ENCODE measurements at places on chromosomes 1 and 21. TPM values are rescaled to one million over a fixed set of nuclear protein-coding genes. Genes with fewer than 3 reads are reported as not detected.

Gene AGTRAP
- total RNA-seq: 84.2 TPM

GRCh38 chr1:212982430-212983152 is 32.2 kb downstream of the VASH2 start:
- H3K27ac ChIP-seq: no peak overlapping the region
- no peak overlapping the region for H3K4me3 ChIP-seq
- no peaks in the 10 kb centered on the region for H3K27me3 ChIP-seq
- no peak for DNase-seq
- H3K4me1 ChIP-seq: peaks cover 12% of the 10 kb centered on the region

Gene SLFNL1
- total RNA-seq: 0.29 TPM

- H3K4me1 ChIP-seq: peaks cover 33% of the 10 kb centered on the region
- peaks cover 2% of the 10 kb centered on the region for H3K36me3 ChIP-seq
- DNase-seq: no peak
Measured at GRCh38 chr1:40638097-40639036, 27.1 kb downstream of the RIMS3 start.

Gene SMCP
- total RNA-seq: not detected

DNA sequence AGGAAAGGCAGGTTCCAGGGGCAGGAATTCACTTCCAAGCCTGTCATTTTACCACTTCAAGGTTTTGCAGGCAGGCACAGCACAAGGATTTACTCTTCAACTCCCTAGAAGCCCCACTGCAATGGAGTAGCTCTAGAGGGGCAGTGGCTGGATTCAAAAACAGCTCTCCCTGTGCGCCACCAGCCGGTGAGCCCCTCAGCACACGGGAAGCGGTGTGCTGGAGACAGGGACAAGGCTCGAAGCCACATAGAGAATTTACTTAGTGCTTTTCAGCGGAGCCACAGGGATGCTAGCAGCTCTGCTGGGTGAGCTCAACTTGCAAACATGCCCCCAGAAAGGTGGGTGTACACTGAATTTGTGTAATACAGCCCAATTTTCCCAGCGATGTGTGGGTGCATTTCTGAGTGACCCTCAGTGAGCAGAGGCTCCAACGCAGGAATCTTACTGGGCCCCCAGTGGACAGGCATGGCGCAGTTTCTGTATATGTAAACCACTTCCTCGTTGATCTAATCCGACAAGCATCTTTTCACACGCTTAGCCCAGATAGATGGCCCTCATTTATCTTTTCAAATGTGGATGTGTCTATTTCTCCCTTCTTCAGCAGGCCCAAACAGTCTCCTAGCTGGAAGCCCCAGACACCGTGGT is 10.9 kb downstream of the VWA5B1 start:
- H3K4me3 ChIP-seq: no peak overlapping the region
- no peak overlapping the region for H3K27ac ChIP-seq
- H3K27me3 ChIP-seq: peaks cover 15% of the 10 kb centered on the region
- DNase-seq: no peak
- H3K36me3 ChIP-seq: no peaks in the 10 kb centered on the region

GRCh38 chr1:205446828-205447227 is 9.0 kb downstream of the BLACAT1 start:
- peaks cover 10% of the 10 kb centered on the region for H3K27me3 ChIP-seq
- H3K4me1 ChIP-seq: peaks cover 9% of the 10 kb centered on the region

DNA sequence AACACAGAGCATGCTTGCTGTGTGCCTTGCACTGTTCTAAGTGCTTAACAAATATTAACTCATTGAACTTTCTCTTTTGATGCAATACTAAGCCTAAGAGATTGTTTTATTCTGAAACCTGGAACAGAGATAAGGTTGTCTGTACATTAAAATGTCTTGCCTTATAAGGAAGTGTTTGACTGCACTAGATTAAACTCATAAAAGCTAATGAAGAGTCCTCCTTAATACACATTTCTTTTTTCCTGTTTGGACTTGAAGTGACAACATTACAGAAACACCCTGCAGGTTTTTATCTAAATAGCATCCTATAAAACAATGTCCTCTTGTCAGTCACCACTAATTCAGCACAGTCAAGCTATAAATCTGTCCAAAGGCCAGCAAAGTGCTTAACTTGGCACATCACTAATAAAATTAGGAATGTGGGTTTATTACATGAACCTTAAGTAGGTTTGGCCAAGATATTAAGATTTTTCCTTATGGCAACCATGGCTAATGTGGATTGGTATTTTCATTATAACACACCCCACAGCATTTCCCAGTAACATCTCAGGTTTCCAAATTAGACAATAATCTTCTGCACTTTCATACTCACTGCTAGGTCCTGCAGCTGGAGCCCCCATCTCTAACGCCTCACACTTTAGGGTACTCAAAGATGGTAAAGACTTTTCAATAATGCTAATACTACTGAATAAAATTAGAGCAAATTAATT is 389.7 kb downstream of the LMO4 start:
- H3K36me3 ChIP-seq: no peaks in the 10 kb centered on the region
- peaks cover 2% of the 10 kb centered on the region for H3K27me3 ChIP-seq
- no peak overlapping the region for H3K4me3 ChIP-seq
- H3K27ac ChIP-seq: no peak overlapping the region

Gene PADI4
- 0.95 TPM for total RNA-seq

Gene MMP23B
- 2.0 TPM for total RNA-seq

- no peak overlapping the region for H3K4me3 ChIP-seq
- H3K27ac ChIP-seq: no peak overlapping the region
- peaks cover 6% of the 10 kb centered on the region for H3K27me3 ChIP-seq
- peaks cover 22% of the 10 kb centered on the region for H3K4me1 ChIP-seq
- H3K36me3 ChIP-seq: no peaks in the 10 kb centered on the region
- peak; percentile 67 for DNase-seq
Measured at GRCh38 chr1:98794196-98794886, 132.8 kb downstream of the SNX7 start.

Gene OR2L8
- total RNA-seq: not detected

DNA sequence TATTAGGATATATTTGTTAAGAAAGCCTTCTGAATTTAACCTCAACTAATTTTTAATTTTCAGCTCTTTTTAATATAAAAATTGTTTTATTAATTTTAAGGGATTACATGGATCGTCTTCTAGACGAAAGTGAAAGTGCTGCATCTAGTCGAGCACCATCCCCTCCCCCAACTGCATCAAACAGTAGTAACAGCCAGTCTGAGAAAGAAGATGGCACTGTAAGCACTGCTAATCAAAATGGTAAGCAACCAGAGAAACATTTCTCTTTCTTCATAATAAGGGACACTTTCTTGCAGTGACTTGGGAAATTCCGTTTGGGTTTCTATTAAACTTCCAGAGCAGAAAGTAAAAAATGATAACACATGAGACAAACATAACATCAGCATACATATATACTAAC is 56.9 kb downstream of the MIER1 start:
- H3K4me3 ChIP-seq: peak overlapping the region; percentile 65
- peaks cover 28% of the 10 kb centered on the region for H3K4me1 ChIP-seq
- H3K36me3 ChIP-seq: peaks cover 57% of the 10 kb centered on the region
- H3K27me3 ChIP-seq: no peaks in the 10 kb centered on the region
- H3K27ac ChIP-seq: peak overlapping the region; percentile 72

DNA sequence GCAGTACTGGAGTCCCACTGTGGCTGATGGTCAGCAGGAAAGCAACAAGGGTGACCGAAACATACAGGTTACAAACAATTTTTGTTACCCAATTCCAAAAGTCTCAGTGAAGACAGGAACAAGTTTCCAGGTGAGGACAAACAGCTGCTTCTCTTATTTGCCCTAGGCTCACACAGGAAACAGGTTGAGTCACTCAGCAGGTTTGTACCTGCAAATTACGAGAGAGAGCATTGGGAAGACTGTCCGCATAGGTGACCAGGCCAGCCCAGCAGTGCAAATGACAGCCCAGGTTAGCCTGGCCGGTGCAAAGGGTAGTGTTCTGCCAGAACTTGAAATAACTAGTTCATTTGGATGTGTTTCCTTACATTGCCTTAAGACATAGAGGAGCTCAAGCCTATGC is 40.0 kb upstream of the DSCAM start:
- no peaks in the 10 kb centered on the region for H3K36me3 ChIP-seq
- H3K4me3 ChIP-seq: no peak overlapping the region
- no peak overlapping the region for H3K27ac ChIP-seq
- H3K27me3 ChIP-seq: no peaks in the 10 kb centered on the region
- no peaks in the 10 kb centered on the region for H3K4me1 ChIP-seq

Gene ALPL
- not detected for total RNA-seq

Gene CYP4Z1
- not detected for total RNA-seq

DNA sequence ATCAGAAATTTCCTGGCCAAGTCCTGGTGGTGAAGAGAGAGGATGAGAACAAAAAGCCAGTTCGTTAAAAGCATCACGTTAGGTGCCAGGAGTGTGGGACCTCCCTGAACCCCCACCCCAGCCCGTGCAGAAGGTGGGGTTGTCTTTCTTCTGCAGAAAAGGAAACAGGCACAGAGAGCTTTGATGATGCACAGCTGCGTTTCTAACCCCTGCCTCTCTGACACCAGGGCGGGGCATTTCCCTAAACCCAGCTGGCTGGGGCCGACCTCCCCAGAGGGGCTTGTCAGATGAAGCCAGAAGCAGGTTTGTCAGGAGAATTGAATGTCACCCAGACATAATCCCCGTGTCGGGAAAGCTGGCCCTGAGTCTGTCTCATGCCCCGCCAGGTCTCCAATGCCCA is 189.3 kb upstream of the EDN2 start:
- peak overlapping the region; percentile 72 for H3K4me3 ChIP-seq
- H3K27me3 ChIP-seq: no peaks in the 10 kb centered on the region
- H3K4me1 ChIP-seq: peaks cover 92% of the 10 kb centered on the region
- DNase-seq: peak; percentile 58

DNA sequence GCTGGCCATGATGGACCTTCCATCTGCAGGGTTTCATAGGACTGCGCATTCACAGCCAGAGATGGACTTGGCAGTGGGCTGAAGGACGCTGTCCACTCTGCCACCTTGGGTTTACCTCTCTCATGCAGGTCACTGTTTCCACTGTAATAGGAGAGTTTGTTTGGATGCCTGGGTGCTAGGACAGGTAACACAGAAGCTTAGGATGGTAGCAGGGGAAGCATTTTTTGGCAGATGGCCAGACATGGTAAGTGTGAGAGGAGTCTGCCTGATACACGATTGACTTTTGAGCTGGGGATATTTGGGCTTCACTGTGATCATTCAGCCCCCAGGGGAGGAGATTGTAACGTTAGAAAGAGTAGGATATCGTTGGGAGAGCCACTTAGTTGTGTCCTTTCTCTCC is 11.8 kb downstream of the PSEN2 start:
- peak overlapping the region; percentile 86 for H3K27ac ChIP-seq
- H3K27me3 ChIP-seq: no peaks in the 10 kb centered on the region
- H3K4me3 ChIP-seq: peak overlapping the region; percentile 51
- H3K36me3 ChIP-seq: peaks cover 5% of the 10 kb centered on the region
- H3K4me1 ChIP-seq: peaks cover 46% of the 10 kb centered on the region
- no peak for DNase-seq

Gene ZNF326
- total RNA-seq: 18.1 TPM

Gene DDOST
- 166 TPM for total RNA-seq

Gene FCRL5
- total RNA-seq: 0.10 TPM

Gene C1orf116
- total RNA-seq: not detected

Gene JAM2
- not detected for total RNA-seq

Gene RBP7
- not detected for total RNA-seq

Gene NFIA
- total RNA-seq: 0.66 TPM

Gene ADAMTS5
- not detected for total RNA-seq

GRCh38 chr1:32142446-32143301 is 34.8 kb downstream of the KPNA6 start:
- H3K27ac ChIP-seq: peak overlapping the region; percentile 46
- H3K27me3 ChIP-seq: no peaks in the 10 kb centered on the region
- no peak overlapping the region for H3K4me3 ChIP-seq
- peaks cover 37% of the 10 kb centered on the region for H3K4me1 ChIP-seq
- peaks cover 30% of the 10 kb centered on the region for H3K36me3 ChIP-seq
- no peak for DNase-seq

- H3K27me3 ChIP-seq: peaks cover 4% of the 10 kb centered on the region
- no peak overlapping the region for H3K27ac ChIP-seq
- no peak overlapping the region for H3K4me3 ChIP-seq
- no peaks in the 10 kb centered on the region for H3K36me3 ChIP-seq
Measured at GRCh38 chr1:16015960-16016901, 1.6 kb downstream of the HSPB7 start.

Gene SYT11
- 12.2 TPM for total RNA-seq

- DNase-seq: no peak
- H3K27ac ChIP-seq: no peak overlapping the region
- peaks cover 52% of the 10 kb centered on the region for H3K36me3 ChIP-seq
Measured at GRCh38 chr1:179889589-179889988, 7.5 kb downstream of the TOR1AIP1 start.

DNA sequence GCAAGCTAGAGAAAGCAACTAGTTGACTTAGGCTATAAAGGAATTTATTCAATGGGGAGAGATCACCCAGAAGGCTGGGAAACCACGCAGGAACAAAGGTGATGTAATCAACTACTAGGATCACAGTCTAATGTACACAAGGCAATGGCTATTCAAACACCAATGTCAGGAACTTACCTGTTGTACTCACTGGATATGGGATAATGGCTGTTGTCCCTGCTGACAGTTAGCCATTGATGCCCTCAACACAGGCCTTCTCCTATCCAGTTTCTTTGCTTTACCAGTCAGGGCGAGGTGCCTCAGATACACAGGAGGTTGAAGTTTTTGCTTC is 32.3 kb downstream of the C21orf91 start:
- H3K36me3 ChIP-seq: peaks cover 75% of the 10 kb centered on the region
- no peak for DNase-seq
- H3K4me3 ChIP-seq: peak overlapping the region; percentile 51
- H3K27me3 ChIP-seq: no peaks in the 10 kb centered on the region
- H3K27ac ChIP-seq: peak overlapping the region; percentile 90

Gene GBP6
- total RNA-seq: 0.10 TPM

- H3K27me3 ChIP-seq: peaks cover 5% of the 10 kb centered on the region
- H3K27ac ChIP-seq: peak overlapping the region; percentile 27
- no peaks in the 10 kb centered on the region for H3K36me3 ChIP-seq
- no peak overlapping the region for H3K4me3 ChIP-seq
- DNase-seq: no peak
Measured at GRCh38 chr1:226123591-226124471, 61.3 kb downstream of the H3-3A start.

DNA sequence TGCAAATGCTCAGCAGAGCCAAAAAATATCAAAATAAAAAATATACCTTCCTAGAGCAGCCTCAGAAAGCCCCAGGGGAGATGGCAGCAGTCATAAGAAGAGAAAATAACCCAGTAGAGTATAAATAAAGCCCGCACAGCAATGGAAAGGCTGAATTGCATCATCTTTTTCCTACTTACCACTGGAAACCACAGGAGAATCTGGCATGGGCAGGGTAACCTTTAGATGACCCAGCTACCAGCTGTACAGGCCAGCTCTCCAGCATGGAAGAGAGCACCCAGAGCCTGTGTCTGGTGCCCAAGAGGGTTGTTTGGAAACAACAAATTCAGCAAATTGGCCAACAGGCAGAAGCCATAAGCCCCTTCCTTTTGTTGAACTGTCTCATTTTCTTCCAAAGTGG is 253.1 kb downstream of the OMA1 start:
- no peak for DNase-seq
- no peak overlapping the region for H3K27ac ChIP-seq

GRCh38 chr1:24696041-24696755 is 49.0 kb upstream of the CLIC4 start:
- no peak overlapping the region for H3K4me3 ChIP-seq
- no peak for DNase-seq

Measured in activated CD8-positive, alpha-beta T cell treated with anti-CD3 and anti-CD28 coated beads, Interleukin-2, amount 10 ng/mL, durations not matched to agents 7 days and 5 days (primary cell).